ENCODE measurements at places on chromosomes 7 and 10.
A peak's percentile ranks its signal among the peaks of the same experiment; 100 is the strongest.

GRCh38 chr10:112793202-112793921 is 156.7 kb upstream of the TCF7L2 start:
- DNase-seq, result no peak

- no peak for DNase-seq
These were observed 43.4 kb upstream of the ADO start for GRCh38 chr10:62761115-62761514.

DNA sequence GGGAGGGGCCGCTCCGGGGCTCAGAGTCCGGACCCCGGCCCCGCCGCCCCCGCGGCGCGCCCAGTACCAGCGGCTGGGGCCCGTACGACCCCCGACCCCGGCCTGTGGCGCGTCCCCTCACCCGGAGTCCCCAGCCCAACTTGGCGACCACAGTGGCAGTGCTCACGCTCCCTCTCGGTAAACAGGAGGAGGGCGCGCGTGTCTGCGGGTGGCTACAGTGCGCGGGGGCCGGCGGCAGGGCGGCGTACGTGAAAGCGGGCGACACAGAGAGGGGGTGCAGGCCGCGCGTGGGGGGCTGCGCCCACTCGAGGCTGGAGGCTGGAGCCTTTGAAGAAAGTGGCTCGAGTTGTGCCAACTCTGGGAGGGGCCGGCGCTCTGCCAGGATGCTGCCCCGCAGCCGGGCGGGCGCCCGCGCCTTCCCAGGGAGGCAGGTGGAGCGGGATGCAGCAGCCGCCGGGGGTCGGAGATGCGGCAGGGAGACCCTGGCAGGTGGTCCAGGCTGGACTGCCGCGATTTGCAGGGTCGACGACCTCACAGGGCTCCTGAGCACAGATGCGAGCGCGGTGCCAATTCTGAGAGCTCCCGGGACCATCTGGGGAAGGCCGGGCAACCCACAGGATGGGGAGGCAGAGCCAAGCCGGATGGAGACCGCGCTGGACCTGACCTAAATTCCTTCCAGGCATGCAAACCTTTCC is 655 bp downstream of the PTPRE start:
- no peak for DNase-seq

- no peak for DNase-seq
These were observed 45.9 kb downstream of the HIPK2 start for GRCh38 chr7:139731802-139732470.

GRCh38 chr10:113435881-113436280 is 117.0 kb upstream of the HABP2 start:
- DNase-seq, result no peak

GRCh38 chr10:120688928-120689327 is 162.2 kb upstream of the WDR11 start:
- no peak for DNase-seq

DNA sequence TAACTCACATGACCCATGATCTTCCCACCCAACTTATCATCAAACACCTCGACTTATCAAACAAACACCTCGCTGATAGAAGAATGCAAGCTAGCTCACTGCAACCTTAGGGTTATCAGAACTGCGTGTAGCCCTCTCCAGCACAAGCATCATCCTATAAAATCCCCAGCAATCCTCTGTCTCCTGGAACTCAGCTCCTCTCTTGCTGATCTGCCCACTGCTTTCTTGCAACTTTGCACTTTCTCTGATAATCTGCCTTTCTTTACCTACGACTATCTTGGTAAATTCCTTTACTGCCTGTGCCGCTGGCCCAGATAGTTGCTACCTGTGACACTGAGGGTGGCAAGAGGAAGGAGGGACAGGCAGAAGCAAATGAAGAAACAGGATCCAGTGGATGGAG is 210.9 kb downstream of the ACTR3B start:
- no peak for DNase-seq

GRCh38 chr10:114380060-114380459 is 24.2 kb downstream of the AFAP1L2 start:
- DNase-seq, result no peak

DNA sequence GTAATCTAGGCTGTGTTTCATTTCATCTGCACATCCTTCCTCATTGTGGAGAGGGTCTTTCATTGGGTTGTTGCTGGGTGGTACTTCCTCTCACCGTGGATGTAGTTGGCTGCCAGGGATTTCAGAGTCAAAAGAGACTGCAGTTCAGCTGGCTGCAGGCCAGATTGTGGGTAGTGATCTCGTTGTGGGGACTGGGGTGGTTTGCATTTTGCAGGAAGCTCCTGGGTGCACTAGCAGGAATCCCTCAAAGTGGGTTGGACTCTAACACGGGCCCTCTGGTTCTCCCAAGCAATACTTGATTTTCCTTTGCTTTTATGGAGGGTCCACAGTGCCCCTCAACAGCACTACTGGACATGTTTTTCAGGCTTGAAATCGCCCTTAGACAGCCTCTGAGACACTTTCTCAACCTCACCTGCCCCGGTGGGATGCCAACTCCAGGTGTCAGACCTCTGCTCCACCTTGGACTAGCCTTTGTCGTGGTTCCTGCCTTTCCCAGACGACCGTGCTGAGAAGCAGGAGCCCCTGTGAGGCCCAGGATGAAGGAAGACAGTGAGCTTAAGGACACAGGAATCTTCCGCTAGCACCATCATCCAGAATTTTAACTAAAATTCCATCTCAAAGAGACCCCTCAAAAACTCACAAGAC is 23.9 kb upstream of the ZNF273 start:
- no peak for DNase-seq

GRCh38 chr10:9028231-9028630 is 973.7 kb downstream of the GATA3 start:
- no peak for DNase-seq

- no peak for DNase-seq
These were observed 83.3 kb upstream of the CTBP2 start for GRCh38 chr10:125243532-125244253.

- DNase-seq, result no peak
These were observed 11.7 kb downstream of the CASP2 start for GRCh38 chr7:143299840-143300239.

DNA sequence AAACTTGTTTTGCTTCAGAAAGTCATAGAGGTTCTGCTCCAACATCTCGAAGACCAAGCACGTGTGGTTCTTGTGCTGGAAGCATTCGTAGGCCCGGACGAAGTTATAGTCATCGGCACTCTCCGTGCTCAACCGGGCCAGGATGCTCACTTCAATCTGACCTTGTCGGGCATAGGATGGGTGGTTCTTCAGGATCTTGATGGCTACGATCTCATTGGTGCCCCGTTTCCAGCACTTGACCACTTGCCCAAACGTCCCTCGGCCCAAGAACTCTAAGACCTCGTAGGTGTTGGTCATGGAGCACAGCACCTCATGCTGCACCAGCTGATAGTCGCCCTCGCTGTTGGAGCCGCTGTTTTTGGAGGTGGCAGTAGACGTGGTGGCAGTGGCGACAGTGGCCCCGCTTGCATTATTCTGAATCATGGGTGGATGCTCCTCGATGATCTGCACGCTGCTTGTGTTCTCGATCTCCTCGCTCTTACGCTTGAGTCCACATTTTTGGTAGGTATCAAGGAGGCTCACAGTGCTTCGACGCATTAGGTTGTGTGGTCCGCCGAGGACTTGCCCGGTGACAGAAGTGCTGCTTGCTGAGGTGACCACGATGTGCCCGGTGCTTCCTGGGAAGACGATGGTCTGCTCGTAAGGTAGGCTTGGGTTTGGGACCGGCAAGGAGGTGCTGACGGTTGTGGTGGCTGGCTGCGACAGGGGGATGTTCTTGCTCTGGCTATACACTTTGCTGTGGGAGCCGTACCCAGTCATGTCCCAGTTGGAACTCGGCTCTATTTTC is 61.4 kb downstream of the HIPK2 start:
- no peak for DNase-seq

DNA sequence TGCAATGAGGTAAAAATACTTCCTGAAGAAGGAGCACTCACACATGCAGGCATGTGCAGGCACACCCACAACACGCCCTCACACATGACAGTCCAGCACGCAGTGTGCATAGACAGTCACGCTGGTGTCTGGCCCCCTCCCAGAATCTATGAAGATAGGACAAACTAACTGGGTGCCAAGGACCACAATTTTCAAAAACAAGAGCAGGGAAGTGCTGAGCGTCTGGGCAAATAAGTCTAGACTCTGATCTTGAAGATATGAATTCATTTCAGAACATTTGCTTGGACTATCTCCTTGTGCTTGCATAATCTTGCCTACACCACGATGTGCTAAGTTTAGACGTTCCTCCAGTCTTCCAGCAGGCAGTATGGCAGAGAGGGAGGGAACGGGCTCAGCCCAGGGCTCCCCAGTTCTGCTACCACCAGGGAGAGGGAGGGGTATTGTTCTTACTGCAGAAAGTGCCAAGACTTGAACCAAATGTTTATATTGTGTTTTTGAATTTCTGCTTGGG is 276.5 kb upstream of the KLF6 start:
- DNase-seq, result no peak

- no peak for DNase-seq
These were observed 357.1 kb downstream of the PRPF18 start for GRCh38 chr10:13943735-13944398.

GRCh38 chr10:128016423-128017060 is 109.6 kb downstream of the PTPRE start:
- no peak for DNase-seq

- no peak for DNase-seq
These were observed 100.6 kb upstream of the PDE1C start for GRCh38 chr7:32170838-32171237.

DNA sequence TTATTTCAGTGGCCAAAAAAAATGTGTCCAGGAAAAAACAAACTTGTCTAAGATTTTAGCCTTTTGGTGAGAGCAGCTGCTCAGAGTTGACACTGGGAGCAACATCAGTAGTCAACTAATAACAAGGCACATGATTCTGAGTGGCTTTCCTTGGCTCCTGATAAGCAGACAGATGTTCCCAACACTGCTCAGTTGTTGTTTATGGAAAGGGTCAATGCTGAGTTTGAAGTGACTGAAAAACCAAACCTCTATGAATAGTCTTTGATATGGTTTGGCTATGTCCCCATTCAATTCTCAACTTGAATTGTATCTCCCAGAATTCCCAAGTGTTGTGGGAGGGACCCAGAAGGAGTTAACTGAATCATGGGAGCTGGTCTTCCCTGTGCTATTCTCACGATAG is 12.3 kb downstream of the DYDC1 start:
- DNase-seq, result no peak

- no peak for DNase-seq
These were observed 10.7 kb downstream of the HECTD2 start for GRCh38 chr10:91420868-91421267.

DNA sequence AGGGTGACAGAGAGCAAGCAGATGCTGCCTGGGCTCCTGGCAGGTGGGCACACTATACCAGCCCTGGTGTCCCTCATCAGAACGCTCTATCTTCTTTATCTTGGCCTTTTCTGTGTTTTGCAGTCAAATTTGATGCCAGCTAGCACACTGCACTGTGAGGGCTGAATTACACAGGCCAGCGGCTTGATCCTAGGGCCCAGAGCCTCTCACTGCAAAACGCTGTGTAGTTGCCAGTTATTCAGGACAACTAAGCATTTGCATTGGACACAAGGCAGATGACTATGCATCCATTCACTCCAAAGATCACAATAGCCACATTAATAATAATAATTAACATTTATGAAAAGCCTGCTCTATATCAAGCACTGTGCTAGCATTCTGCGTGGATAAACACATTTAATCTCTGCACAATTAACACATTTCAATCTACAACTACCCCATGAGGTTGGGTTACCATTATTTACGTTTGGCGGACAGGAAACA is 100.3 kb downstream of the PAXIP1 start:
- DNase-seq, result no peak

DNA sequence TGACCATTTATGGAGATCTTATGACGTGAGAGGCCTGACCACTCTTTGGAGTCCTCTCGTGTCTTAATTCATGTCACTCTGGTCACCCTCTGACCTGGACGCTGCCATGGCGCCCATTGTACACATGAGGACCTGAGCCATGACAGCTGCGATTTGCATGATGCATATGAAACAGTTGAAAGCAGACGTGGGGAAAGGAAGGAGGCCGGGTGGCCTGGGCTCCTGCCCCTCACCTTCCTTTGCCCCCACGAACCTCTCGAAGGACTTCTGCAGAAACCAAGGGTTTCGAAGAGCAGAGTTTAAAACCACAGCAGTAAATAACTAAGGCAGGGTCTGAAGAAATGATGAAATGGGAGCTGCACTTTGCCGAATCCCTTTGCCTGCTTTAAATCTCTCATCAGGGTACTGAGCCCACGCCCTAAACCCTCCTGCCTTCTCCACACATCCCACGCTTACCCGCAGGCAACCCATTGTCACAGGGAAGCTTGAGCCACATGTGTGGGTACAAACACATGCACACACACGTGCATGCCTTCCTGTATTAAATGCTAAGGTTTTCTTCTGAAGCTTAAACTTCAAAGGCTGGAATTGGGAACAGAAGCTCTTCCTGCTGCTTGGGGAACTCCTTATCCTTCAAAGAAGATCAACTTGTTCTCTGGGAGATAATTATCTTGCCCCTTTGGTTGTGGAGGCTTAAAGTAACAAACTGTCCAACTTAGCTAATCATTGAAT is 11.7 kb upstream of the CALML3 start:
- no peak for DNase-seq

DNA sequence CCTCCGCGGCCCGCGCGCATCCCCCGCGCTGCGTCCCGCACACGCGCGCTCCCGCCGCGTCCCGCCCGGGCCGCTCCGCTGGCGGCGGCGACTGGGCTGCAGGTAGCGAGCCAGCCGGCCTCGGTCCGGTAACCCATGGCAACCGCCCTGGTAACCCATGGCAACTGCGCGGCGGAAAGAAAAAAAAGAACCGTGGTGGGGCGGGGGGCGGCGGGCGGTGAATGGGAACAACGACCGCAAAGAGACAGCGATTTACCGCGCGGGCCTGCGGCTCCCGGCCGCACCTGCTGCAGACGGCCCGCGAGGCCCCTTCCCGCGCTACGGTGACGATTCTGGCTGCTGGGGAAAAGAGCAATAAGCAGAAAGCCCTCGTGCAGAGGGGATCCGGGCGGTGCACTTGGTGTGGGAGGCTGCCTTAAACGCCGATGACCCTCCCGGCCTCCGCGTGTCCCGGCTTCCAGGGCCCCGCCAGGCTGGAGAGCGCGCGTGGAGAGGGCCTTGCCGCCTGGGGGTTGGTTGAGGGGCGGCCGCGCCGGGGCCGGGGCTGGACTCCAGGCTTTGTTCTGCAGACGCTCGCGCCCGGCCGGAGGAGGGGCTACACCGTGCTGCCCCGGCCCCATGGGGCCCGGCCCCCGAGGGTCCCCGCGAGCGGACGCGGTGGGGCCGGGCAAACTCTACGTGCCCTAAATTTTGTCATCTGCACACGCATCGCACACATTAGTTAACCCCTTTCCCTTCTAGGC is 84.7 kb downstream of the SNX10 start:
- peak; percentile 40 for DNase-seq

DNA sequence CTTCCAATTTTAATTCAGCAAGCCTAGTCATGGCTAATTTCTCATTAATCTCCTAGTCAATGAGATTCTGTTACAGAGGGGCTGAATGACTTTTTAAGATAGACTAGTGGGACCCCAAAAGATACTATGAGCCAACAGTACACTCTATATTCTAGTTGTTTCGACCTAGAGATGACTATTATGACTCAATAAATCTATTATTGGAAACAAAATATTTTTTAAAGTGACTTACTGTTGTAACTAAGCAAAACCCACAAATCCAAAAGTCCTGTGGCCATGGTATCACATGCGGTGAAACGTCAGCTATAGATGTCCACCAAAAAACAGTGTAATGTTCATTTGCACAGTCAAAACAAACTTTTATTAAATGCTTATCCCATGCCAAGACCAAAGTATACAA is 95.3 kb upstream of the ADO start:
- DNase-seq, result no peak
